ENCODE measurements at places on chromosomes 2 and 18. TPM values are rescaled to one million over a fixed set of nuclear protein-coding genes. Genes with fewer than 3 reads are reported as not detected.

Gene RAPH1
- total RNA-seq = 30.3 TPM

DNA sequence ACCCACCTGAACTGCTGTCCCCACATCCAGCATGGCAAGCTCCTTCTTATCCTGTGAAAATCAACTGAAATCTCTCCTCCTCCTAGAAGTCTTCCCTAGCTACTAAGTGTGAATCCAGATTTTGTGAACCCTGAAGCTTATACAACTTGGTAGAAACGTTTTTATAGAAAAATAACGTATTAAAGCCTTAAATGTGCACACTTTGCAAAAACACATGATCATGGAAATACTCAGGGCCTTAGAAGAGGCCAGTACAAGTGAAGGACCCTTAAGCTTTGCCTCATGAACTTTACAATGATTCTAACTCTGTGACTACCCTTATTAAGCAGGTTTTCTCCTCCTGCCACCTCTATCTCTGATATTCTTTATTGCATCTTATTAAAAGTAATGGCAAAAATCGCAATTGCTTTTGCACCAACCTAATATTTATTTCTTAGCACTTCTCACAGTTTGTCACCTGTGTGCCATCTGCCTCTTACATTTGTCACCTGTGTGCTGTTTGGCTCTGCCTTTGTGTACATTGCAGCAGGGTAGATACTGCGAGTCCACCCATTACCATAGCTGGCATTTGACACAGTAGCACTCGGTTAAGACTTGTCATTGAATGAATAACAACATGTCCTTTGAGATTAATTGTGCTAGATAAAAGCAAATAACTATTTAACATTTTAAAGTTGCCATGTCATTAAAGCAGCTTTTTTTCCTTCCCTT is 42.2 kb downstream of the FRZB start:
- H3K36me3 ChIP-seq = no peaks in the 10 kb centered on the region
- H3K4me1 ChIP-seq = peaks cover 69% of the 10 kb centered on the region
- H3K27me3 ChIP-seq = no peaks in the 10 kb centered on the region
- no peak overlapping the region for H3K4me3 ChIP-seq

Gene MTA3
- total RNA-seq = 97.1 TPM

Gene PARD6G
- total RNA-seq = 30.8 TPM

DNA sequence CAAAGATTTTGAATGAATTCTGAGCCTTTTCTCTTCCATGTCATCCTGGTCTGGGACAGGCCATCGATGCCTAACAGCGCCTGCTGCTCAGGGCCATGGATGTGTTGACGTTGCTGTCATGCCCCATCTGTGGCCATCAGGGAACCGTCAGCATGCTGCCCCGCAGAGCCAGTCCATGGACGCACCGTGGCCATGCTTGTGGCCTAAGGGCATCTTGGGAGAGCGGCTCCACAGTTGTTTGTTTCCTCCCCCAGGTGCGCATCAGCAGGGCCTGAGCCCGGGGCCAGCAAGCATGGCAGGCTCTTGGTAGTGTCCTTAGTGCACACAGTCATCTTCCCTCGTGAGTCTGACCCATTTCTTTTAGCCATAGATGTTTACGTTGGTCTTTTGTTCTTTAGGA is 142.7 kb downstream of the VAPA start:
- H3K36me3 ChIP-seq = no peaks in the 10 kb centered on the region
- H3K27ac ChIP-seq = no peak overlapping the region
- no peak for DNase-seq
- H3K4me1 ChIP-seq = peaks cover 49% of the 10 kb centered on the region

DNA sequence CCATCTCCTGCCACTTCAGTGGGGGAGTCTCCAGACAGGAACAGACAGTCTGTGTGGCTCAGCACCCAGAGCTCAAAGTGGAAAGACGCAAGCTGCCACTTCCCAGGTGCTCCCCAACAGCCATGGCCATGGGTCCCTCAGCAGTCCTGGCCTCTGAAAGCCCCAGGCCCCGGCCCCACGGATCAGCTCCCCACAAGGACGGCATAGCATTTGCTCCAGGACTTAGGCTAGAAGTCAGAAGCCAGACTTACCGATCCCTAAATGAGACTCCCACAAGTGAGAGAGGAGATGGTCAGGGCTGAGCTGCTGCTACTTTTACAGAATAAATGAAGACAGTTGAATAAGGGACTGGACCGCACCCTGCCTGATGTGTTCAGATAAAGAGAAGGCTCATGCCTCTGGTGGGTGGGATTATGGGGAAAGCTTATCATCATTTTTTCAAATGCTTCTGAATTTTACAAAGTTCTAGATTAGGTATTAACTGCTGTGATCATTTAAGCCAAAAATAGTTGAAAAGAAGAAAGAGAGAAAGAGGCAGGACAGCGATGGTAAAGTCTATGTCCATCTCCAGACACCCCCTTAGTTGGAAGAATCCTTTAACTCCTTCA is 50.5 kb downstream of the ADD2 start:
- DNase-seq = no peak
- H3K4me1 ChIP-seq = no peaks in the 10 kb centered on the region
- no peak overlapping the region for H3K4me3 ChIP-seq
- H3K27ac ChIP-seq = no peak overlapping the region

Gene SP110
- total RNA-seq = 28.8 TPM

DNA sequence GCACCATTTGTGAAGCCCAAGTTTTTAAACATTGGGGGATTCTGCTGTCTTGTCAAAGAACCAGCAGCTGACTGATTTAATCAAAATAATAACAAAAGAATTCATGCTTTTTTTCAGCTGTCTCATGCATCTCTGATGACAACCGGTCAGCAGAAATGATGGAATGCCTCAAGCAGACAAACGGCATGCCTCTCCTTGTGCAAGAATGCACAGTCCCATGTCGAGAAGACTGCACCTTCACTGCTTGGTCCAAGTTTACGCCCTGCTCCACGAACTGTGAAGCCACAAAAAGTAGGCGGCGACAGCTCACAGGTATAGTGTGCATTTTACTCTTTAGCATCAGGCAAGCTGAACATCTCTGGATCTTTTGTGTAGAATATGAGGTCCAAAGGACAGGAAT is 558.8 kb upstream of the HNMT start:
- H3K4me3 ChIP-seq = no peak overlapping the region
- no peaks in the 10 kb centered on the region for H3K36me3 ChIP-seq
- no peak for DNase-seq
- no peak overlapping the region for H3K27ac ChIP-seq
- peaks cover 19% of the 10 kb centered on the region for H3K4me1 ChIP-seq

DNA sequence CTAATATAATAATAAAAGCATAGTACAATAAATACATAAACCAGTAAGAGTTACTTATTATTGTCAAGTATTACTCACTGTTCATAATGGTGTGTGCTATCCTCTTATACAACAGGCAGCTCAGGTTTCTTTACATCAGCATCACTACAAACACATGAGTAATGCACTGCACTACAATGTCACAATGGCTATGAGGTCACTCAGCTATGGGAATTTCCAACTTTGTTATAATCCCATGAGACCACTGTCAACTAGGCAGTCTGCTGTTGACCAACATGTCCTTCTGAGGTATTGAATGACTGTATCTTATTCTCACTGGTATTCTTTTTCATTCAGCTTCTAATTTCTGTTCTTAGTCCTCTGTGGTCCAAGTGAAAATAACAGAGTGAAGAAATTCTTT is 250.4 kb upstream of the DSEL start:
- H3K4me3 ChIP-seq = no peak overlapping the region
- H3K4me1 ChIP-seq = peaks cover 1% of the 10 kb centered on the region
- no peaks in the 10 kb centered on the region for H3K36me3 ChIP-seq
- no peaks in the 10 kb centered on the region for H3K27me3 ChIP-seq
- DNase-seq = no peak
- no peak overlapping the region for H3K27ac ChIP-seq

Gene FAM110C
- total RNA-seq = 6.4 TPM

DNA sequence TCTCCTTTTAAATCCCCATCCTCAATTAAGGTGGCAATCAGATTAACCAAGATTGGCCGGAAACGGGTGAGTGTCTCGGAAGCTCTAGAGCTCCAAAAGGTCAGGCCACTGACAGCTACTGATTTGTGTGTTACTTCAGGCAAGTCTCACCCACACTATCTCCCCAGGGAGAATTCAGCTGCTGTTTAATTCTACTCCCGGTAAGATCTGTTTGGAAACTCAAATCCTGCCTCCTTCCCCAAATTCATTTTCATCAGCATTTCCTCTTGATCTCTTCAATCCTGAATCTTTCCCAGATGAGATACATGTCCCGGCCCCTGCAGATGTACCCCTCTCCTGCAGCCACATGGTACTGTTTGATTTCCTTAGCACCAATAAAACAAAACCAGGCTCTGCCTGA is 34.9 kb downstream of the EFR3B start:
- no peak overlapping the region for H3K4me3 ChIP-seq
- H3K27ac ChIP-seq = peak overlapping the region; percentile 60
- peaks cover 5% of the 10 kb centered on the region for H3K36me3 ChIP-seq
- DNase-seq = no peak

Gene FIGN
- 11.5 TPM for total RNA-seq

Gene CHST9
- total RNA-seq = 2.4 TPM

Gene LCT
- not detected for total RNA-seq

Gene GMPPA
- total RNA-seq = 34.5 TPM

DNA sequence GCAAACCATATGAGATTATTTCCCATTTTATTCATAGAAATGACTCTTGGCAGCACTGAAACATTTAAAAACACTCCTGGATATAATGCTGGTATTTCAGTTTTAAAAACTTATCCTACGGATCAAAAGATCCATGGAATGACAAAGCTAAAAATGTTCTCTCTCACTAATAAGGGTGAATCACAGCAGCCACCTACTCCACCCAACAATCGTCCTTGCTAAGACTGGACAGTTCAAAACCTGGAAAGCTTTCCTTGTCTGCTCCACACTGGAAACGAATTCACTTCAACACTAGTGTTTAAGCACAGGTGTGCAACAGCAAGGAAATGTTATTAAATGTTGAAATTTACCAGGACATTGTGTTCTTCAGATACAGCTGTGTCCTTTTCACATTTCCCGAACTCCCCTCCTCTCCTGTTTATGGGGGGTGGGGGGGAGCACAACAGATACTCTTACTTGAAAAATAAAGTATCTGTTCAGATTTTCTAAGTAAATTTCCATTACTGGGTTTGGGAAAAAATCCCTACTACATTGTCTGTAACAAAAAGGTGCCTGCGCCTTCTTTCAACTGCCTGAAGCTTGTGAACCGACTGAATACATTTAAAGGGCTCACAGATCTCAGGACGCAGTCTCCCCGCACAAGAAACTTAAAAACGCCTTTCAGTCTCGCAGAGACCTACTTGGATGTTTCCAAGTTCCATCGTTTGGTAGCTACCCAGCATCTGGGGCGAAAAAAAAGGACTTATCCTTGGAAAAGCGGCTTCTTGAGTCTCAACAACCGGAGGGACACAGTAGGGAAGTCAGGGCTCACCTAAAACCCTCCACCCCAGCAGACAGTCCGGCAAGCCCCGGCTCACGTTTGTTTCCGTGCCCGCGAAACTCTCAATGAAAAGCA is 1.3 kb downstream of the YWHAQ start:
- H3K27ac ChIP-seq = peak overlapping the region; percentile 94
- H3K36me3 ChIP-seq = peaks cover 28% of the 10 kb centered on the region
- peaks cover 1% of the 10 kb centered on the region for H3K27me3 ChIP-seq
- DNase-seq = no peak
- H3K4me3 ChIP-seq = peak overlapping the region; percentile 89

Gene SERPINB3
- total RNA-seq = not detected

DNA sequence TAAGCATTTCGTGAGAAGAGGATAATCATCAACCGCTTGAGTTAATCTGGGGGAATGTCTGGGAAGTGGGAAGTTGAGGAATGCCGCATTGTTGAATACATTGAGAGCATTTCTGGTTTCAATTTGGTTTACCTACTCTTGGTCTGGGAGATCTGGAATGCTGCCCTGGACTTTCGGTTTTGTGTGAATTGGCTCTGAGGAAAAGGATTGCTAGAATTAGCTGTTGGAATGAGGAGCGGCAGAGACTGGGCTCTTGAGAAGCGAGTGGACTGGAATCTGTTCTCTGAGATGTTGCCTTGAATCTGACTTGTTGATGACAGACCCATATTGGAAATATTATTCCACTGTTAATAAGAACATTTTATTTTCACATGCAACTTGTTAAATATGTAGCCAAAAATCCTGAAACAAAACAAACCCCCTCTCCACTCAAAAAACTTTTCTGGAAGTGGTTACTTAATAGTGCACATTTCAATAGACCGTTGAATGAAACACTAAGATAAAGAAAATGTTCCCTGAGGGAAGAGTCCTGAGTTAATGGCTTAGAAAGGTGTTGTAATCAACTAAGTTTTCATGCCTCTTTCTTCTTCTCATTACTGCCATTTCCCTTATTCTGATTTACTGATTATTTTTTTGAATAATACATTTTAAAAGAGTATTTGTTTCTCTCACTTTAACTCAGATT is 50.8 kb downstream of the PTPRM start:
- H3K36me3 ChIP-seq = no peaks in the 10 kb centered on the region
- H3K27ac ChIP-seq = peak overlapping the region; percentile 39
- H3K4me1 ChIP-seq = peaks cover 25% of the 10 kb centered on the region
- no peak for DNase-seq
- H3K27me3 ChIP-seq = no peaks in the 10 kb centered on the region

- peaks cover 33% of the 10 kb centered on the region for H3K27me3 ChIP-seq
- no peak overlapping the region for H3K27ac ChIP-seq
- H3K4me1 ChIP-seq = no peaks in the 10 kb centered on the region
- no peak overlapping the region for H3K4me3 ChIP-seq
- DNase-seq = peak; percentile 6
- no peaks in the 10 kb centered on the region for H3K36me3 ChIP-seq
Measured at GRCh38 chr2:233801357-233802131, 23.4 kb downstream of the MROH2A start.

Gene CRYGD
- total RNA-seq = not detected

Gene ASB18
- total RNA-seq = not detected

- H3K36me3 ChIP-seq = no peaks in the 10 kb centered on the region
- H3K27ac ChIP-seq = peak overlapping the region; percentile 2
- no peak for DNase-seq
Measured at GRCh38 chr2:191226196-191226595, 19.0 kb upstream of the MYO1B start.

DNA sequence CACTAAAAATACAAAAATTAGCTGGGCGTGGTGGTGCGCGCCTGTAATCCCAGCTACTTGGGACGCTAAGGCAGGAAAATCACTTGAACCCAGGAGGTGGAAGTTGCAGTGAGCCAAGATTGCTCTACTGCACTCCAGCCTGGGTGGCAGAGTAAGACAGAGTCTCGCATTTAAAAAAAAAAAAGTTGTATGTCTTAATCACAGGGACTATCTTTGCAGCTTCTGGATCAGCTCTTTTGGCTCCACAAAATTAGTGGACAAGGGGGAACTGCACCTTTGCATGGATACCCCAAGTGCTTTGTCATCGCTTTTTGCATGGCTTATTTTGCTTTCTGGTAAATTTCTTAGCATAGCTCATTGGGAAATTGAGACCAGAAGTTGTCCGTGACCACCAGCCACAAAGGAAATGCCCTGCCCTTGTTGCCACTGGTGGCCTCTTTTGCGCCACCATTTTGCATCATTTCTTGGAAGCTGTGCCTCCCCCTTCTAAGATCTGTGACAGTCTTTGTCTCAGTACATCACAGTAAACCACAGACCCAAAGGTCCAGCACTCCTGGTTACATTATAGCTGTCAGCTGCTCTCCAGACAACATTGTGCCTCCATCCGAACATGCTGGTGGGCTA is 43.9 kb upstream of the PCBP1 start:
- no peak overlapping the region for H3K4me3 ChIP-seq
- no peak for DNase-seq
- peaks cover 5% of the 10 kb centered on the region for H3K4me1 ChIP-seq
- H3K36me3 ChIP-seq = peaks cover 24% of the 10 kb centered on the region
- H3K27me3 ChIP-seq = no peaks in the 10 kb centered on the region
- H3K27ac ChIP-seq = no peak overlapping the region

Measured in mesothelial cell of epicardium (in vitro differentiated cells).